Occipital lobe (tissue), 3 donors: ENCODE measurements at places on chromosomes 5 and 9. TPM values are rescaled to one million over a fixed set of nuclear protein-coding genes. Genes with fewer than 3 reads are reported as not detected.

PRKAA1 gene
- total RNA-seq: 74.1 TPM

CLIC3 gene
- total RNA-seq: 0.31 TPM

SLC4A9 gene
- under 0.01 TPM for total RNA-seq

BAAT gene
- 0.31 TPM for total RNA-seq

UBTD2 gene
- total RNA-seq: 81.9 TPM

SLC22A5 gene
- 10.5 TPM for total RNA-seq

NPR3 gene
- 19.3 TPM for total RNA-seq

FLT4 gene
- 2.3 TPM for total RNA-seq

CORO2A gene
- total RNA-seq: 5.1 TPM

CARTPT gene
- total RNA-seq: not detected

CCDC180 gene
- 8.1 TPM for total RNA-seq

ANKRD18A gene
- 6.9 TPM for total RNA-seq

GRXCR2 gene
- not detected for total RNA-seq

VAV2 gene
- total RNA-seq: 41.3 TPM

SUSD3 gene
- total RNA-seq: 1.6 TPM

RNF180 gene
- 102 TPM for total RNA-seq

OR1K1 gene
- total RNA-seq: not detected

BTNL8 gene
- not detected for total RNA-seq

SLF1 gene
- total RNA-seq: 46.0 TPM

NUDT12 gene
- 34.8 TPM for total RNA-seq

PLEKHG4B gene
- 6.2 TPM for total RNA-seq

PCDHGC5 gene
- total RNA-seq: 6.2 TPM

PCDHA10 gene
- total RNA-seq: 20.3 TPM

SHISAL2B gene
- not detected for total RNA-seq

GDNF gene
- total RNA-seq: not detected

NKD2 gene
- 3.0 TPM for total RNA-seq

ODF2 gene
- 14.8 TPM for total RNA-seq

POLR3G gene
- 4.5 TPM for total RNA-seq

CKMT2 gene
- 1.2 TPM for total RNA-seq

FIBCD1 gene
- 1.4 TPM for total RNA-seq

SPINK4 gene
- not detected for total RNA-seq

ANKDD1B gene
- total RNA-seq: 1.7 TPM

IFNB1 gene
- not detected for total RNA-seq

PCDHA9 gene
- 18.6 TPM for total RNA-seq

REEP2 gene
- total RNA-seq: 71.0 TPM

TUBB4B gene
- 68.9 TPM for total RNA-seq

INSL4 gene
- total RNA-seq: not detected

RORB gene
- 52.4 TPM for total RNA-seq

AQP3 gene
- total RNA-seq: not detected
